ENCODE measurements at places on chromosomes 11 and 22.

- DNase-seq = no peak
Observed at GRCh38 chr22:28243539-28243938, 324.5 kb upstream of the PITPNB start.

GRCh38 chr11:11230087-11230486, 123.0 kb downstream of the CSNK2A3 start:
- DNase-seq = no peak

DNA sequence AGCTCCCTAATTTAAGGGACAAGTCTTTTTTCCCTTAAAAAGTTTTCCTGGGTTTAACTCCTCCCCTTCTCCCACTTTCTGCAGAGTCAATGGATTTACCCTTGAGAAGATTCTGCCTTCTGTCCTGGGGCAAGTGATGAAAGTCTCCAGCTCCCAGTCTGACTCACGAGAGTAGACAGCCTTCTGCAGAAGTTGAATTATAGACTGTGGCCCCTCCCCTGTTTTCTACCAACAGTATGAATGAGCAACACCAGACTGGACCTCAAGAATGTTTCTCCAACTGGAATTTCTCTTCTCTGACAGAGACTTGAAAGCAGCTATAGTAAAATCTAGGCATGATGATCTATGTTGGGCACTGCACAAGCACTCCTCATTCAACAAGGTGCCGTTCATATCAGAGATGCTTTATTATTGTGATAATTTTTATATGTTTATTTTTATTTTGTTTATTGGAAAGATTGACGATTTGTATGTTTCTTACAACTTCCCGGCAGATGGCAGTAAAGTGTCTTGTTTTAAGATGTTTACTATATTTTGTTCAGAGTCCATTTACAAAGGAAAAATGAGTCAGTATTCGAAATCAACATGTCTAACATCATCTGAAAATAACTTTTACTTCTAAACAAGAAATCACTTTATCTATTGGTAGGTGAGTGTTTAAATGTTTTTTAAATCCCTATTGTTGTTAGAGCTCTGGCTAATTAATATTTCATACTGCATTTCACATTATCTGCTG, 56.6 kb downstream of the LMO2 start:
- DNase-seq = no peak

GRCh38 chr11:112320668-112321067, 60.0 kb upstream of the PLET1 start:
- DNase-seq = no peak

DNA sequence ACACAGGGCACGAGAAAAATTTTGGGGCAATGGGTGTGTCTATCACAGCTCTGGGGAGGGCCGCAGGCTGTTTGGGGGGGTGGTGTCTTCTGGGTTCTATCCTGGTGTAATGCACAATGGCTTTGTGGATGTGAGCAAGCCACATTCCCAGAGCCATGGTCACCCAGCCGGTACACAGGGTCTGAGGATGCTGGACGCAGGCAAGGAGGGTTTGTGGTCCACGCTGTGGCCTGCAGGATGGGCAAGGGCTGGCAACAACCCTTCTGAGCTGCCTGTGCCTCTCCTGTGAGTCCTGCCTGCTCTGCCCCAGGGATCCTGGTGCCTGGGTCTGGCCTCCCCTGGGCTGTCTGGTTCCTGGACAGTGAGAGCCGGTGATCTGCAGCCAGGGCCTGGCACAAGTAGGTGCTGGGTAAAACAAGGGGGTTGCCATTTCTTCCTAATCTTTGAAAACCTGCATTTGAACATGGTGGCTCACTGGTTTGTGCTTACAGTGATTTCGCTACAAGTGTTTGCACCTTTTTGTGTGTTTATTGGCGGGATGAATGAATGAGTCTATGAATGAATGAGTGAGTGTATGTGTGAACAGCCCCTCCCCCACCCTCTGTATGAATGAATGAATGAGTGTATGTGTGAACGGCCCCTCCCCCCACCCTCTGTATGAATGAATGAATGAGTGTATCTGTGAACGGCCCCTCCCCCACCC, 4.4 kb upstream of the MRPL23 start:
- no peak for DNase-seq

- DNase-seq = peak; percentile 85
Observed at GRCh38 chr11:119144825-119145486, 3.9 kb upstream of the ABCG4 start.

DNA sequence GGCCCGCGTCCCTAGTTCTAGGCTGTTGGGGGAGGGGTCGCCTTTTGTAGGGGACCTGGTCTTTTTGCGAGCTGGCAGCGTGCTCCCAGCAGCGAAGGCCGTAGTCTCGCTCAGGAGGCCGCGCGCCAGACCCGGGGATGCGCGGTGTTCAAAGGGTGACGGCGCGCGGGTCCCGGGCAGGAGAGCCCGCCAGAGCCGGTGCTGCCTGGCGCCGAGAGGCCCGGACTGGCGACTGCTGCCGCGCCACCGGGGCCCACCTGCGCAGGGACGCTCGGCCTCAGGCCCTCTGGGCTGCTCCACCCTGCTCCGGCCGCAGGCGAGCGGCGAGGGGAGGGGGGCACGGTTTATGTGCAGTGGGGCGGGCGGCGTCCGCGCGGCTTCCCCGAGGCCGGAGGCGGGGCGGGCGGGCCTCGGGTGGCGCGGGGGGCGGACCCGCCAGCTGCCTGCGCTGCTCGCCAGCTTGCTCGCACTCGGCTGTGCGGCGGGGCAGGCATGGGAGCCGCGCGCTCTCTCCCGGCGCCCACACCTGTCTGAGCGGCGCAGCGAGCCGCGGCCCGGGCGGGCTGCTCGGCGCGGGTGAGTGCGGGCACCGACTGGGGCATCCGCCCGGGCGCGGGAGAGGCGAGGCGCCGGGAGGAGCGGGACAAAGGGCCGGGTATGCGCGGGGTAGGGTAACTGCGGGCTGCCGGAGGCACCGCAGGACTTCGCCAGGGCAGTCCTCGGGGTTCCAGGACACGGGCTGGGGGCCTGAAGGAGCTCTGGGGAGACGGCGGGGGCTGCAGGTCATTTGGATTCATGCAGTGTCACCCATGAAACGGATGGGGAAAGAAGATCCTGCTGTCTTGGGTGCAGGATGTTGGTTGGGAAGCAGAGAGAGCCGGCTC, at the start of gene PRSS23:
Gene PRSS23, plus strand, starts transcription at position 467 of the 884 bp plus-strand sequence. CDS start 7,102 bp downstream, outside the sequence.
- peak; percentile 58 for DNase-seq

DNA sequence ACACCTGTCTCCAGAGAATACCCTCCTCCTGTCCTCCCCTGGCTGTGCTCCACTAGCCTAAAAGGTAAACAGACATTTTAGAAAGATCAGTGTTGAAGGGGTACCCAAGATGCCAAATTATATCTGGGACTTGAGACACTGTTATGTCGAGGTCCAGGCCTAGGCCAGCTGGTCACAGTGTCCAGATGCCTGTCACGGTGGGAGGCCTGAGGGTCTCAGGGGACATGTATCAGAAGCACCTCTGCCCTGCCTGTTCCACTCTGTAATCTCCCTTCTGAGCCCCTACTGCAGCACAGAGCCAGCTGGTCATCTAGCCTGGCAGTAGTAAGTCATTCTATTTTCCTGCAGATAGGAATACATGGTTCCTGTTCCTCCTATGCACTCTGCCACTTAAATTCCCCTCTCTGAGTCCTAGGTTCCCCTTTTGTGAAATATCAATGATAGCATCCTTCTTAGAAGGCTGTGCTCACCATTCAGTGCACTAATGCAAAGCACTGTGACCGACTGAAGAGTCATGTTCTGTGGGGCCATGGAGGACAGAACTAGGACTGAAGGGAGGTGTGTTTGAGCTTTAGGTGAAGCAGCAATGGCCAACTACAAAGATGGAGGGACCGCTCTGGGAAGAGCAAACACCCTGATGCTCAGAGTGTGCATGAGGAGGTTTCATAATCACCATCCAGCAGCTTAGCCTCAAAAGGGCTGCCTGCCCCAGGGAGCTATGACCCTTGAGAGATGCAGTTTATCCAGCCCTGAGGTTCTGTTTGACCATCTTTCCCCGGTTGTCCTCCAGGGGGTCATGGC, 44.8 kb upstream of the TUB start:
- DNase-seq = no peak

- peak; percentile 65 for DNase-seq
Observed at GRCh38 chr11:45933131-45933831, 10.8 kb downstream of the LARGE2 start.

DNA sequence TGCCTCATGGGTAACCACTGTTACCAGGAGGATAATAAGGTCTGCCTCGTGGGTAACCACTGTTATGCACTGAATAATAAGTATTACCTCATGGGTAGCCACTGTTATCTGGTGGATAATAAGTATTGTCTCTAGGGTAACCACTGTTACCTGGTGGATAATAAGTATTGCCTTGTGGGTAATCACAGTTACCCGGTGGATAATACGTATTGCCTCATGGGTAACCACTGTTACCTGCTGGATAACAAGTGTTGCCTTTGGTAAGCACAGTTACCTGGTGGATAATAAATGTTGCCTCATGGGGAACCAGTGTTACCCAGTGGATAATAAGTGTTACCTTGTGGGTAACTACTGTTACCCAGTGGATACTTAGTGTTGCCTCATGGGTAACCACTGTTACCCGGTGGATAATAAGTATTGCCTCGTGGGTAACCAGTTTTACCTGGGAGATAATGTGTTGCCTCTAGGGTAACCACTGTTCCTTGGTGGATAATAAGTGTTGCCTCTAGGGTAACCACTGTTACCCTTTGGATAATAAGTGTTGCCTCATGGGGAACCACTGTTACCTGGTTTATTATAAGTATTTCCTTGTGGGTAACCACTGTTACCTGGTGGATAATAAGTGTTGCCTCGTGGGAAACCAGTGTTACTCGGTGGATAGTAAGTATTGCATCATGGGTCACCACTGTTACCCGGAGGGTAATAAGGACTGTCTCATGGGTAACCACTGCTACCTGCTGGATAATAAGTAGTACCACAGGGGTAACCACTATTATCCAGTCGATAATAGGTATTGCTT, 10.6 kb upstream of the NXPE4 start:
- DNase-seq = no peak

DNA sequence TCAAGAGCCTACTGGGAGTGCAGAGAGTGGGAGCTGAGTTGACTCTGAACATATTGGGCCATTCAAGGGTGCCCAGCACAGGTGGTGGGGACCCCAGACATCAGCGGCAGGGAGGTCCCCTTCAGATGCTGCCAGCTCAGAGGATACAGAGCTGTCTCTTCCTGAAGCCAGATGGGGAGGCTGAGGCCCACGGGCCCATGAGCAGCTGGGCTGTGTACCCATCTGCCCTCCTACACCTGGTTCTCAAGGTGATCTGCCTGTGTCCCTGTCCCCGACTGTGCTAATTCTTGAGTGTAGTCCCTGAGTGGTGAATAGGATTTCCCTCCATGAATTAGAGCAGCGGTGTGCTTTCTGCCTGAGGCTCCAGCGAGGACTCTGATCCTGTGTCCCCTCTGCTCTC, 76.3 kb downstream of the MICAL2 start:
- DNase-seq = no peak

DNA sequence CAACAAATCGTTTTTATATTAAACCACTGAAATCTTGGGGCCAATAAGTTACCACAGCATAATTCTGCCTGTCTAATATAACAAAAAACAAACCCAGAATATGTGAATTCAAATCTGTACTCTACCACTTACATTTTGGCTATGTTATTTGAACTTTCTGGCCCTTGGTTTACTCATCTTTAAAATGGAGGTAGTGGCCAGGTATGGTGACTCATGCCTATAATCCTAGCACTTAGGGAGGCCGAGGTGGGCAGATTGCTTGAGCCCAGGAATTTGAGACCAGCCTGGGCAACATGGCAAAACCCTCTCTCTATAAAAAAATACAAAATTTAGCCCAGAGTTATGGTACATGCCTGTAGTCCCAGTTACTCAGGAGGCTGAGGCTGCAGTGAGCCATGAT, 84.2 kb downstream of the FAM168A start:
- no peak for DNase-seq

DNA sequence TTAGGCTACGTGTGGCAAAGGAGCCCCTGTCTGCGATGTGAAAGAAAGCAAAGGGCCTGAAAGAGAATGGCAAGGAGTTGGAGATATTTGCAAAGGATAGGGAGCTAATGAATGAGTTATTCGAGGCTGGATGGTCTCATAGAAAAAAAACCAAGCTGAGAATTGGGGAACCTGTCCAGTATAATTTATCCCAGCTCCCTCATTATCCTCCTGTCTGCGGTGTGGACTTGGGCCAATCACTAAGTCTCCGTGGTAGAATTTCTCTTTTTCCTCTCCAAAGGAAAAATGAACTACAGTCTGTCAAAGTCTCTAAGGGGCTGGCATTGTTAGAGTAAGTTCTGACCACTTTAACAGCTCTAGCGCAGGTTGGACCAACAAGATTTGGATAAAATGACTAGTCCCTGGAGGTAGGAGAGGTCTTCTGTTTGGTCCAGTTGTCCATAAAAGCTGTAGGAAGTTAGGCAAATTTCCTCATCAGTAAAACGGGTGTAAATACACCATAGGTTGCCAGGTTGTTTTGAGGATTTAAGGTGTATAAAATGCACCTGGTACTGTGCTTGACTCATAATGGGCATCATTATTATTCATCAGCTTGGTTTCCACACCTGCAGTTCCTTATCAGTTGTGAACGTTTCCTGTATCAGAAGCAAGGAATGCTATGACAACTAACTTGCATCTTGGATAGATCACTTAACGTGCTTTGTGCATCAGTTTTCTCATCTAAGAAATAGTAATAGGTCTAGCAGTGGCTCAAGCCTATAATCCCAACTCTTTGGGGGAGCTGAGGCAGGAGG, 10.3 kb upstream of the CDON start:
- DNase-seq = no peak

- DNase-seq = no peak
Observed at GRCh38 chr11:77096591-77097019, 6.0 kb upstream of the OMP start.

DNA sequence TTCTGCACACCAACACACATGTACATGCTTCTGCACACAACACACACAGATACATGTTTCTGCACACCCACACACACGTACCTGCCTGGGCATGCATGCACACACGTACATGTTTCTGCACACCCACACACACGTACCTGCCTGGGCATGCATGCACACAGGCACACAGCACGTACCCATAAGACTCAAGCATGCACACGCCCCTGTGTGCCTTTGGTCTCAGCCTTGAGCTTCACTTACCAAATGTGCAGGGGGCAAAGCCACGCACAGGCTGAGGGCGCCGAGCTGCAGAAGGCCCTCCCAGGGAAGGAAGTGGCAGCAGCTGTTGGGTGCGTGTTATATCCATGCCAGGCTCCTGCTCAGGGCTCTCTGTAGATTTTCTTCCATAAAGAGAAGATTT, 34.7 kb upstream of the SMIM38 start:
- no peak for DNase-seq

GRCh38 chr11:118117790-118118601, 31.2 kb upstream of the SMIM35 start:
- no peak for DNase-seq

GRCh38 chr11:45482331-45482730, 183.1 kb downstream of the CHST1 start:
- DNase-seq = no peak

DNA sequence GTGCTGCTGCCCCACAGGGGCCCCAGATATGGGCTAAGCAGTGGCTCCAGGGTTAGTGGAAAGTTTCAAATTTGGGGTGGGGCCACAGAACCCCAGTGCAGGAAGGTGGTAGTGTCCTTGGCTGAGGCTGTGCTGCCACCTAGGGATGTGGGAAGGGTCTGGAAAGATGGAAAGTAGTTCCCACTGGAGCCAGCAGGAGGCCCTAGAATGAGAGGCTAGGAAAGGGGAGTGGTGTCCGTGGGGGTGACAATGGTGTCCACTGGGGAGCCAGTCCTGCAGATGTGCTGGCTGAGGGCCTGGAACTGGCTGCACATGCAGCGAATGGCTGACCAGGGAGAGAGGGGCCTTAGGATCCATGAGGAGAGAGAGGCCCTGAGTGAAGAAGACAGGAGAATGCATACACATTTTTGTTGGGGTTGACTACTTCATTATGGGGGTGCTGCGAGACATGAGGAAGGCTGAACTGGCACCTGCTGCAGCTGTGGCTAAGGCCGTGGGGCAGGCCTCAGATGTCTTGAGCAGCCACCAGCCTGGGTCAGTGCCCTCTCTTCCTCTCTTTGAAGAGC, 21.1 kb downstream of the RFPL3 start:
- DNase-seq = no peak

Measured in GM13976 (cell line).